ENCODE measurements at places on chromosomes 2 and 18.
A peak's percentile ranks its signal among the peaks of the same experiment; 100 is the strongest.

DNA sequence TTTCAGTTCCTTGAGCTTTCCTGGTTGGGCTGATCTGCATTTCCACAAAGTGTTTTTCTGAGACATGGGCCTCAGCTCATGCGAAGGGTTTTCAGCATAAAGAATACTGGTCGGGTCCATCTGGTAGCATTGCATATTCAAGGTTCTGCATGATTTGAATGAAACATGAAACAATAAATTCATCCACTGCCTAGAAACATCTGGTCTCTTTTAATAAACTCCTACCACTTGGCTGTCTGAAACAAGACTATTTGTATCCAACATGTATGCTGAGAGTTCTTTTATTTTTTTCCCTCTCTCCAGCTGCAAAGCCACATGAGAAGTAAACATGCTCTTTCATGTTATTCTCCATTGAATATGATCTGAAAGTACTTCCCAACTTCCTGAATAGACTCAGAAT is 314.9 kb upstream of the SOX11 start:
- no peak for DNase-seq

- no peak for DNase-seq
These were observed 594.1 kb downstream of the SATB2 start for GRCh38 chr2:198863655-198864054.

- no peak for DNase-seq
These were observed 101.4 kb downstream of the TMEM18 start for GRCh38 chr2:575727-576236.

DNA sequence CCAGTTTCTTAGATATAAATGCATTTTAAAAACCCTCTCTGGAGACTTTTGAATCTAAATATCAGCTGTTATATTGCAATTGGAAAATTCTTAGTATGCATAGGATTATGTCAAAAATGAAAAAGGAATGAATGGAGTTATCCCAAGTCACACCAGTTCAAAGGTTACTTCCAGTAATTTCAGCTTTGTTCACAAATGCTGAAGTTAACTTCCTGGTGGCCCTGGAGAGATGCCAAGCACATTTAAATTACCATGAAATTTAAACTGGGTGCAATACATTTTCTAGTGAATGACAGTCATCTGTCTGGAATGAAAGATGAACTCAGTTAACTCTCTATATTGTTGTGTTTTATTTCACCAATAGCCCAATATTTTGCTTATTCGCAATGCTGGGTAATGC is 753.9 kb downstream of the SUCLG1 start:
- DNase-seq: no peak

DNA sequence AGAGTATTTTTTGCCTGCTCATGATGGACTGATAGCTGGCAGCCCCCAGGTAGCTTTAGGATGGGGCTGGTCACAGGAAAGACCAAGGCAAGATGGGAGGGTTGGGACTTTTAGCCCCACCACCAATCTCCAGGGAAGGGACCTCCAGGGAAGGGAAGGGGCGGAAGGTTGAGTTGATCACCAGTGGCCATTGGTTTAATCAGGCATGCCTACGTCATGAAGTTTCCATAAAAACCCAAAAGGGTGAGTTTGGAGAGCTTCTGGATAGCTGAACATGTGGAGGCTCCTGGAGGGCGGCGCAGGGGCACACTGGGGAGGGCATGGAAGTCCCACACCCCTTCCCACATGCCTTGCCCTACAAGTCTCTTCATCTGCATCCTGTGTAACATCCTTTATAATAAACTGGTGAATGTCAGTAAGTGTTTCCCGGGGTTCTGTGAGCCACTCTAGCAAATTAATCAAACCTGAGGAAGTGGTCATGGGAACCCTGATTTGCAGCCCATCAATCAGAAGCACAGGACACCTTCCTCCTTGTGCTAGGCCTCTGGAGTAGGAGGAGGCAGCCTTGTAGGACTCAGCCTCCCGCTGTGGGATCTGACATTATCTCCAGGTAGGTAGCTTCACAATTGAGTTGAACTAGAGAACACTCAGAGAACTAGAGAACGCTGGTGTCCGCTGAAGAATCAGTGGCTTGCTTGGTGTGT is 30.3 kb downstream of the RAB31 start:
- no peak for DNase-seq

DNA sequence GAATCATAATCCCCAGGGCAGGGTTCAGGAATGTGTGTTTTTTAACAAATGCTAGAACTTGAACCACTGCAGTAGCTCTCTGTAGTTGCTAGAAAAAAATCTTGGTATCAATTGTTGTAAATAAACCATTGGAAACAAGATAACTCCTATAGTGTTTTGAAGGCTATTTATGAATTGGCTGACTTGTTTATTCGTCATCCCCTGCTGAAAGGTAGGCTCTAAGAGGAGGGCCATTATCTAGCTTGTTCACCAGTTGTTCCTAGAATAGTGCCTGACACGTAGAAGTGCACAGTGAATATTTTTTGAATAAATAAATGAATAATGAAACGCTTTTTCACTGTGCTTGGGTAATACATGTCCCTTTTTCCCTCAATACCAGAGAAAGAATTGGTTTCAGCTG is 211.4 kb downstream of the BABAM2 start:
- DNase-seq: no peak

- DNase-seq: no peak
These were observed 50.8 kb upstream of the CXCR4 start for GRCh38 chr2:136168720-136169119.

- no peak for DNase-seq
These were observed 35.2 kb downstream of the RFX8 start for GRCh38 chr2:101439716-101440115.

GRCh38 chr18:30806823-30807222 is 235.7 kb downstream of the DSC3 start:
- DNase-seq: no peak

DNA sequence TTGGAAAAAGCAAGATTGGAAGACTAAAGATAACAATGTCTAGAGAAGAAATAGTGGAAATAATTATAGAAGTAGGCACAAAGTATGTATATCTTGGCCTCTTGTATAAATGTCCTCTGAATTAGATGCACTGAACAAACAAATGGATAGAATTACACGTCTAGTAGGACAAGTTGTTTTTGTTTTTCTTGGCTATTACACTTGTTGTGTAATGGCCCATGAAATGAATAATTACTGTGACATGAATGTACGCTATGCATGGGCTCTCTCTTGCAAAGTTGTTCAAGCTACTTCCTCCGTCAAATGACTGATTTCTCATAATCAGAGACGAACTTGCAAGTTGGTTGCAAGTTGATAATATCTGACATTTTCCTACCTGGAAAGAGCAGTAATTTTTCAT is 126.2 kb downstream of the PDE1A start:
- no peak for DNase-seq

- no peak for DNase-seq
These were observed 54.0 kb upstream of the GPR75 start for GRCh38 chr2:53913721-53914120.

DNA sequence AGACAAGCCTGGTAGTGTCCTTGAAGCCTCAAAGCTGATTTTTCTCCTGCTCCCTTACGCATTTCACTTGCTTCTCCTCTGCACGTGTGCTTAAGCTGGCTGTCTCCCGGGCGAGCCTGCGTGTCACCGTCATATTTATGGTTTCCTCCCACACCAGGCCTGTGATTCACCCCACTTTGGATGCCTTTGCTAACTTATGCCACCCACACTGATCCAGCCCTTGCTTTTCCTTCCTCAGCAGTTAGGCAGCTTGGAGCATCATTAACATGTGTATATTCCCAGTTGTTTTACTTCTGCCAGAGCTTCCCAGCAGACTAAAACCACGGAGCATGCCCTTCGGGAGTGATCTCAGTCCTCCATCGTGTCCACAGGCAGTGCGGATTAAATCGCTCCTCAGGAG is 2.2 kb downstream of the ST3GAL5 start:
- DNase-seq: peak; percentile 88

DNA sequence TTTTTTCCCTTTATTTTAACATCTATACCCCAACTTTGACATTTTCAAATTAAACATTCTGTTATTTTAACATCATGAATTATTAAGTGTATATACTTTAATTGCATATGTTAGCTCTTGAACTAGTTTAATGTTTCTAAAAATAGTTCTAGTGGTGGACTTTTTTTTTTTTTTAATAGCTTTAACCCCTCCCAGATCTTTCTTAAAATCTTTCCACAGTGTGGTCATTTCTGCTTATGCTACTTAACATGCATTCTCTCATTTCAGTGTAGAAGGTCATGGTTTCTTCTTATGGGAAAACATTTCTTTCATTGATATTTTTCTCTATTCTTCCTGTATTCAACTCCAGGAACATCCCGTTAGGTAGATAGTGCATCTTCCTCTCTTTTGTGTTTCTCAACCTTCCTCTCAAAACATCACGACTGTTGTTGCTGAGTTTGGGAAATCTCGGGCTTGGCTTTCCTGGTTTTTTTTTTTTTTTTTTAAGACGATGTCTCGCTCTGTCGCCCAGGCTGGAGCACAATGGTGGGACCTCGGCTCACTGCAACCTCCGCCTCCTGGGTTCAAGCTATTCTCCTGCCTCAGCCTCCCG is 849 bp upstream of the TMEM18 start:
- DNase-seq: no peak

GRCh38 chr2:95316466-95317122 is 19.4 kb downstream of the KCNIP3 start:
- no peak for DNase-seq

DNA sequence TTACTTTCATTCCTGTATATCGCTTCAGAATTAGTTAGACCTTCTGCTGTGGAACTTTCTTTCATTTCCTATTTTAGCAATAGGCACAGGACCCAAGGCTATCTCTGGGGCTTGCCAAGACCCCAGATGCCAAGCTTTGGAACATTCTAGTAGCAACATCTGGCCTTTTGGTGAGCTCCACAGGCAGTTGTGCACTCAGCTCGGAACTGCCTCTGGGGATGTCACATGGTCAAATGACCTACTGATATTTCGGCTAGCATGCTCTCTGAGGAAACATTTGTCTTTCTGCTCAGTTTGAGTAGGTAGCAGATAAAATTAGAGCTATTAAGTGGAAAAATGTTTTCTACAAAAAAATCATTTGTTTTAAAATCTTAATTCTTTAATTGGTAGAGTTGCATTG is 76.6 kb upstream of the ITGA4 start:
- no peak for DNase-seq

DNA sequence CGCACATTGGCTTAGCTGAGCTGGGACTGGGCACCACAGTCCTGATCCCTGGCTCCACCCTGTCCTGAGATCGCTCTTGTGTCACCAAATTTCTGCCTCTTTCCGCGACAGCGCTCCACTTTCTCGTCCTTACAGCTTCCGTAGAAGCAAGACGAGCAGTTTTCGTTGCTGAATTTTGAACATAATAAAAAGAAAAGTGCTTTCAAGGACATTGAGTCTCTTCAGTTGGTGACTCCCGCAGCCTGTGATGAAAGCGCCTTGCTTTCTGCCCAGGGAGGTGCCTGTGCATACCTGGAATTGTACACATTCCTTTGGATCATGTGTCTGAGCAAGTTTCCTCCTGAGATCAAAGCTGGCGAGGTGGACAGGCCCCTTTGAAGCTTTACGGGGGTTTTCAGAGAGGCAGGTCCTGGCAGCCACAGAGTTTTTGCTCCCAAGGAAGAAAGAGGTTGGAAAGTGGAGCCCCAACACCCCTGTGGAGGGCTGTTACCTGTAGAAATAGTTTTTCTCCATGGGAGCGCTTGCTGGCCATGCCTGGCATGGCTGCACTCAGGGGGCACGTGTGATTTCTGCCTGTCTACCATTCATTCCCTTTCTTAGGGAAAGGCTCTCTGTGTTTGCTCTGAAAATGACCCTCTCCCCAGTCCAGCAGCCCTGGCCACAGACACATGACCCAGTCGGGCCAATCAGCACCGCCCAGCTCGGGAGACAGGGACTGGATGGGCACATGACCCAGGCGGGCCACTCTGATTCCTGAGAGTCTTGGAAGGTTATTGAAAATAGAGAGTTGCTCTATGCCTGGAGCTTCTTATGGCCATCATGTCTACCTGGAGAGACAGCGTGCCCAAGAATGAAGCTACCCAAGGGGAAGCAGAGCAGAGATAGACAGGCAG is 115.6 kb upstream of the OTOS start:
- DNase-seq: no peak

DNA sequence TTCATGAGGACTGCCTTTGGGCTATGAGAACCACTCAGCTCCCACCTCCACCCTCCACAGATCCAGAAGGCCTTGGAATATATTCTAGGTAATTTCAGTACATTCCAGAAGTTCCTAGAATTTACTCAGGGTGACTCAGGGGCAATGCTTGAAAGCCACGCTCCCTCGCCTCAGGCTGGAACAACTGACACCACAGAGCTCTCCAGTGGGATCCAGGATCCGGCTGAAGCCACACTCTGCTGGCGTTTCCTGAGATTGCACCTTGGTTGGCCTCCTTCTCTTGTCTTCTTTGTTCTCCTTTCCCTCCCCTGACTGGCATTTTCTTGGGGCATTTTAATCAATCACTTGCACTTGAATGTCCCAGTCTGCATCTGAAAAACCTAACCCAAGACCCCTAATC is 92.6 kb upstream of the KCNE4 start:
- no peak for DNase-seq

DNA sequence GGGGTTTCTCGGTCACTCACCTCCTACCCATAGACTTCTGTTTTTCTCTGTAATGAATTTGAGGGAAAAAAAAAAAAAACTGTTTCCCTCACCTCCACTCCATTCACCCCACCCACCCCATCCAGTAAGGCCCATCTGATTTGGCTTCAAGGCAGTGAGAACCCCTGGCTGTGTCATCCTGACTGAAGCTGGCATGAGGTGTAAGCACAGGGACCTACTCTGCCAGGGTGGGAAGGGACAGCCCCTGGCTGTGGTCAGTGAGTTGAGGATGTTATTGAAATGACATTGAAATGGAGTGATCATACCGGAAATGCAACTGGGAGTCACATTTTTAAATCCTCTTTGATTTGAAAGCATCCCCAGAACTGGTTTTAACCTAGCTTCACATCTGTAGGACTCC is 19.1 kb upstream of the BCL2L11 start:
- DNase-seq: no peak

GRCh38 chr2:45781464-45781811 is 130.0 kb downstream of the PRKCE start:
- DNase-seq: no peak

- no peak for DNase-seq
These were observed 34.2 kb downstream of the ASXL2 start for GRCh38 chr2:25844089-25844488.

DNA sequence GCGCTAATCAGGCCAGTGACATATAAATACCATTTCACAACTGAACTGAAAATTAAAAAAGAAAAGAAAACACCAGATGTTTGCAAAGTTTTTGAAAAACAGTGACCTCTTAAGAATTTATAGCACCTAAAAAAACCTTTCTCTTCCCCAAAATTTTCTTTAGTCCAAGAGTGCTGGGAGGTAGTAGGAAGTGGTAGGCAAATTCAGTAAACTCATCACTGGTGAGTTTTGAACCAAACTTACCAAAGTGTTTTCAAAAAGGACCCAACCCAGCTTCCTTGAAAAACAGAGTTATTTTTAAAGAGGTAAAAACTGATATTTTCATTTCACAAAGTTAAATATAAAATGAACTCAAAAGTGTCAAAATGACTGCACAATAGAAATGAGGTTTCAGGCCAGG is 90.4 kb downstream of the TMEM247 start:
- no peak for DNase-seq

DNA sequence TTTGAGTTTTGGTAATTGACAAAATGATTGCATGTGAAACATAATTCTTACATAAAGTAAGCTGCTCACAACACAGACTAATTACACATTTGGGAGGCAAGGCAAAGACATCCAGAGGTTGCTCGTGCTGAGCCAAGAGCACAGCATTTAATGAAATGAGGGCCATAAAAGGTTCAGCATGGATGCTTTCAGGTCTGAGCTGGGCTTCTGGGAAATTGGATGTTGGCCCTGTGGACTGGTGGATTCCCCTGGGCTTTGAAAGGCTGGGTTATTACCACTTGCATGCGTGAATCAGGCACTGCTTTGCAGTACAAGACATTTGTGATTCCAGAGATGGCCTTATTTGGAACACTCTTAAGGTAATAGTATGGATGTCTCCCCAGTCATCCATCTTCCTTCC is 533.5 kb upstream of the NRP2 start:
- DNase-seq: no peak
